Esophagus squamous epithelium (tissue), 5 donors: ENCODE measurements at places on chromosomes 16 and 17.

GRCh38 chr17:45990886-45991285 lies 8.2 kb upstream of the STH start:
- DNase-seq = no peak

- no peak for DNase-seq
Observed at GRCh38 chr16:7651803-7652570, 319.3 kb downstream of the RBFOX1 start.

DNA sequence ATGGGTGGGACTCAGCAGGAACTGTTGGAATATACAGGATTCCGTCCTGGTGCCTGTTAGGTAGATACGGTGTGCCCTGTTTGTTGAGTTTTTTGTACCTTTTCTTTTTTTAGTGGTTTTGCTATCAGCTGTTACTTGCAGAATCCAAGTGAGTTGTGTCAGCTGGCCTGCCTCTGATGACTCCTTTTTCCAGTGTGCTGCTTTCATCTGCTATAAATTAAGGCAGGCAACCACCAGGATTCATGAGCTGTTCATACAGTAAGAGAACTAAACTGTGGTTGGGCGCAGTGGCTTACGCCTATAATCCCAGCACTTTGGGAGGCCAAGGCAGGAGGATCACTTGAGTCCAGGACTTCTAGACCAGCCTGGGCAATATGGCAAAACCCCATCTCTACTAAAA lies 79.9 kb downstream of the WNT3 start:
- no peak for DNase-seq

DNA sequence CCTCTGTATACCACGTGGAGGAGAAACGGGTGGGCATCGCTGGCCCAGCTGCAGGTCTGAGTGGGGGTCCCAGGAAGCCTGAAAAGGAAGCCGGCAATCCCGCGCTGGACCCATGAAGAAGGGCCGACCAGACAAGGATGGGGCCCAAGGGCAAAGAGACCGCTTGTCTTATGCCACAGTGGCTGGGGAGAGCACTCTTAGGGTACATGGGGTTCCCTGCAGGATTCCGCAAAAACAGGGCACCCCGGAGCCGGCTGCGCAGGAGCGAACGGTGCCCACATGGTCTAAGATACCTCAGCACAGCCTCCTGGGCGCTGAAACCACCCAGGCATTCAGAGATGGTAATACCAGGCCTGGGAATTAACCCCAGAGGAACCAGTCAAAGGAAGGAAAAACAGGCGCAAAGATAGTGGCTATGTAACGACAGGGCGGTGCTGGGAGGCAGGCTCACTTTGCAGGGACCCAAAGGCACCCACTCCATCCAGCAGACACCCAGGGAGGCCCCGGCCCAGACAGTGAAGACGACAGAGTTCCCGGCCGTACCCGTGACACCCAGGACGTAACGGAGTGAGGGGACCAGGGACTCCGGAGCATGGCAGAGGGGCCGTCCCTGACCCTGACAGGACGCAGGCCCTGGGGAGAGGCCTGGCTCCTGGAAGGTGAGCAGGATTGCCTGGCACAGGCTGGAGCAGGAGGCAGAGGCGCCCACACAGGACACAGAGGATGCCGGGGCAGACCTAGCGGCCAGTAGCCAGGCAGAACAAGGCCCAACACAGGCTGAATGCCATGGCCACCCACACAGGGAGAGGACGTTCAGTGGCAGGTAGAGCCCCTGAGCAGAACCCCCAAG lies 10.3 kb downstream of the PIEZO1 start:
- DNase-seq = no peak

GRCh38 chr17:77647531-77647930 lies 311.0 kb upstream of the TNRC6C start:
- DNase-seq = no peak

GRCh38 chr16:66926171-66926947 lies 1.0 kb upstream of the RRAD start:
- DNase-seq = no peak

- DNase-seq = no peak
Observed at GRCh38 chr16:71927787-71928186, 32.5 kb downstream of the IST1 start.

- DNase-seq = no peak
Observed at GRCh38 chr17:41835214-41835799, 725 bp downstream of the NT5C3B start.

- DNase-seq = no peak
Observed at GRCh38 chr17:7136266-7136877, 21.8 kb upstream of the ASGR2 start.

DNA sequence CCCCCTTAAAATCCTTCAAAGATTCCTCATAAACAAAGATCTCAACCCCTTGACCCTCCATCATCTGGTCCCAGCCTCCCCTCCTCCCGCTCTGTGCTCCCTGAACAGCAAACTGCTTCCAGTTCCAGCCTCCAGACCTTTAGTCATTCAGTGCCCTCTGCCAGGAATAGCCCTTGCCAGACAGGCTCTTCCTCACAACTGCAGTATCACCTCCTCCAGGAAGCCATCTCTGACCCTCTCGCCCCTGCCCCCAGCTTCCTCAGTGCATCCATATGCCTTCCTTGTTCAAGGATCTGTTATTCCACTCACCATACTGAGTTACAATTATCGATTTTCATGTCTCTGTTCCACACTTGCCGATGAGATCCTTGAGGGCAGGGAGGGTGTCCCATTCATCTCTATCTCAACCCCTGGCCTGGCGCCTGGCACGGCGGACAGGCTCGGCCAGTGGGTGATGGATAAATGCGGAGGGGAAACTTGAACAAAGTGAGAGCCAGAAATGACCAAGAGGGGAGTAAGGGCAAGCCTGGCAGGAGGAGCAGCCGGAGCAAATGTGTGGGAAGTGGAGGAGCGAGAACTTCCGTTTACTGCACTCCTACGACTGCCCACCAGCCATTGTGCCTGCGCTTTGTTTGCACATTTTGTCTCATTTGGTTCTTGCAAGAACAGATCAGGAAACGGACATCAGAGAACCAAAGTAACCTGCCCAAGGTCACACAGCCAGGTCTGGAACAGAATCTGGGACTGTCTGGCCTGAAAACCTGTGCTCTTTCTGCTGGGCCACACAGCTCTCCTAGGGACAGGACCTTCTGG lies 2.0 kb upstream of the NXPH3 start:
- DNase-seq = no peak

DNA sequence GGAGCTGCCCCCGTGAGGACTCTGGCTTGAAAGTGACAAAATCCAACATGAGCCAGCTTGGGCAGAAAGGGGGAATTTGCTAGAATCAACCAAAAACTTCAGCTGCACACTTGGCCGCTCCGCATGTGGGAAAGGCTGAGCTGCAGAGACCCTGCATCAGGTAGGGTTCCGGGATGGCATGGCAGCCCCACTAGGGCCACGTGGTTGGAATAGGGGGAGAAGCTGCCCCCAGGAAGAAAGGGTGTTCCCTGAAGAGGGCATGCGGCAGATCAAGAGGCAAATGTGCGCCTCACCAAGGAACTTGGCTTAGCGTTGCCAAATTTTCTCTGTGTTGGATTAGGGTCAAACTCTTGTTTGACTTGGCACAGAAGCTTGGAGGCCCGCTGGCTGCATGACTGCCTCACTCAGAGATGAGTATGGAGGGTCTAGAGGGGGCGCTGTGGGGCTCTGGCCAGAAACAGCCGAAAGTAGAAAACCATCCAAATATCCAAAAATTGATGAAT lies 29.2 kb upstream of the WFIKKN2 start:
- no peak for DNase-seq

GRCh38 chr16:23064639-23065038 lies 84.6 kb downstream of the USP31 start:
- no peak for DNase-seq

GRCh38 chr17:64004218-64004770 lies 6.1 kb downstream of the PRR29 start:
- DNase-seq = no peak

DNA sequence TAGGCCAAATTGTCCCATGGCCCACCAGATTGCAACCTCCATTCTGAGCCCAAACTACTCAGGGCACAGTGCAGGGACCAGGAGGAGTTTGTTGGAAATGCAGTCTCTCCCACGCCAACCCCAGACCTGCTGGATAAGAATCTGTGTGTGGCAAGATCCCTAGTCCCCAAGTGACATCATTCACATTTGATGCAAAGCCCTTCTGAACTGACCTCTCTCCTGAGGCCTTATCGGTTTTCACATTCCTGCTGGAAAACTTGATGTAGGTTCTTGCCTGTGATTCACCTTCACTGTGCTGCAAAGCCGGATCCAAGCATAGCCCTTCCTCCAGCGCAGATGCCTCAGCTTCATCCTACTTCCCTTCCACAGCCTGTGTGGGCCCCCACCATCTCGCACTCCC lies 6.6 kb upstream of the SHCBP1 start:
- no peak for DNase-seq

DNA sequence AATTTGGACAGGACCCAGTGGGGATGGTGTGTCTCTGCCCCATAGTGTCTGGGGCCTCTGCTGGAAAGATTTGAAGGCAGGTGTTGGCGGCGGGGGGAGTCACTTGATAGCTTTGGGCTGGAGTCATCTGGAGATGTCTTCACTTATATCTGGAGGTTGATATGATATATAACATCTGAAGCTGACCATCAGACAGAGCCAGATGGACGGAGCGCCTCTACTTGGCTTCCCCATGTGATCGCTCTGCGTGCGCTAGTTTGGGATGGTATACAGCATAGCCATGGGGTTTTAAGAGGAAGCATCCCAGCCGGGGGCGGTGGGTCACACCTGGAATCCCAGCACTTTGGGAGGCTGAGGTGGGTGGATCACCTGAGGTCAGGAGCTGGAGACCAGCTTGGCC lies 130.7 kb upstream of the NLRP1 start:
- no peak for DNase-seq

GRCh38 chr16:3645504-3646347 lies 8.8 kb upstream of the DNASE1 start:
- no peak for DNase-seq

- no peak for DNase-seq
Observed at GRCh38 chr17:67531291-67531690, 154.2 kb downstream of the PITPNC1 start.

DNA sequence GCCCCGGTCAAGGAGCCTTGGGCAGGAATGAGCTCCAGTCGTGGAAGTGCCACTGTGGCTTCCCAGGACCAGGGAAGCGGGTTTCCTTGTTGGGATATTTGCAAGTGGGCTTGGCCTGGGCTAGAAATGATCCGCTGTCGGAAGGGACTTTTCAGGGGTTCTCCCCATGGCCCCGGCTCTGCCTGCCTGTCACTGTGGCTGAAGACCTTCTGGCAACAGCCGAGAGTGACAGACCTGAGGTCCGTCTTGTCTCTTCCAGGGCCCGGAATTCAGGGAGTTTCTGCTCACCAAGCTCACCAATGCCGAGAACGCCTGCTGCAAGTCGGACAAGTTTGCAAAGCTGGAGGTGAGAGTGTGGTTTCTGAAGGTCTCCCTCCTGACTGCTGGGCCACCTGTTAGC lies 57.7 kb downstream of the OR1D5 start:
- DNase-seq = no peak

- DNase-seq = no peak
Observed at GRCh38 chr16:85908444-85908843, 9.5 kb downstream of the IRF8 start.

- DNase-seq = no peak
Observed at GRCh38 chr17:80983545-80983944, 8.1 kb upstream of the CHMP6 start.

GRCh38 chr17:28433721-28434120 lies 27.7 kb upstream of the SLC46A1 start:
- no peak for DNase-seq

DNA sequence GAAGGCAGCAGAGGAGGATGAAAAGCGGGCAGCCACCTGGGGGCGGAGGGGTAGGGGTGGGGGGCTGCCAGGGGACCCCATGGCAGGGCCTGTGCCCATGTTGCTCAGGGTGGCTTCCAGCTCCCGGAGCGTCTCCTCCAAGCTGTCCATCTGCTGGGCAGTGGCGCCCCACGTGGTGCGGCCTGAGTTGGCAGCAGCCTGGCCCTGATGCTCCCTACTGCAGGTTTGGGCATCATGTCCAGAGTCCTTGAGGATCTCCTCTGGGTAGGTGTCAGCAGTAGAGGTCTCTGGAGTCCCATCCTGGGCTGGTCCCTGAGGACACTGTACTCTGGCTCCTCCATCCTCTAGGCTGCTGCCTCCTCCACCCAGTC lies 60.9 kb downstream of the SRCIN1 start:
- DNase-seq = no peak

DNA sequence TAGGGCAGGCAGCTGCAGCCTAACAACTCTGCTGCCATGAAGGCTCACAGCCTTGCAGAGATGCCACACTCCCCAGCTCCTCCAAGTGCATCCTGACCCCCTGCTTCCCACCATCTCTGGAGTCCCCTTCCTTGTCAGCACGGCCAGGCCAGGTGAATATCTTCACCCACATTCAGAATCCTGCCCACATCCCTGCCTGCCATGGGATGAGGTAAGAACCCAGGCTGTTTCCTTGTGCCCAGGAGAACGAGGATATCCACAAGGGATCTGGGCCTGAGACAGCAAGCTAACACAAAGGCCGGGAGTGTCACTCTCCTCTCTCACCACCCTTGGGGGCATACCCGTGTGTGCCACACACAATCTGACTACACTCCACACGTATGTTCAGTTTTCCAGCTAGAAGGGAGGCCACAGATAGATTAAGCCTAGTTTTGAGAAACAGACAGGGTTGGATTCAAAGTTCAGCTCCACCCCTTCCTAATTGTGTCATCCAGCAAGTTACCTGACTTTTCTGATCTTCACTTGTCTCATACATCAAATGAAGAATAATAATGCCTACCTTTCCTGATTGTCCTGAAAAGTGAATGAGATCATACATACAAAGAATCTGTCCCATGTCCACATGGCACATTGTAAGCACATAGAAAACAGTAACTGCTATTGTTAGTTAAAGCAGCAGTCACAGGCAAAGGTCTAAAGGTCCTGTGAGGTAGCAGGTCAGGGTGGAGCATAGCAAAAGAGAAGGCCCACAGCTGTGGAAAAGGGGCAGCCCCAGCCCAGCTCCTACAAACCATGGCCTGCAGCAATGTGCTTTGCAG lies 17.4 kb upstream of the SUPT4H1 start:
- no peak for DNase-seq

DNA sequence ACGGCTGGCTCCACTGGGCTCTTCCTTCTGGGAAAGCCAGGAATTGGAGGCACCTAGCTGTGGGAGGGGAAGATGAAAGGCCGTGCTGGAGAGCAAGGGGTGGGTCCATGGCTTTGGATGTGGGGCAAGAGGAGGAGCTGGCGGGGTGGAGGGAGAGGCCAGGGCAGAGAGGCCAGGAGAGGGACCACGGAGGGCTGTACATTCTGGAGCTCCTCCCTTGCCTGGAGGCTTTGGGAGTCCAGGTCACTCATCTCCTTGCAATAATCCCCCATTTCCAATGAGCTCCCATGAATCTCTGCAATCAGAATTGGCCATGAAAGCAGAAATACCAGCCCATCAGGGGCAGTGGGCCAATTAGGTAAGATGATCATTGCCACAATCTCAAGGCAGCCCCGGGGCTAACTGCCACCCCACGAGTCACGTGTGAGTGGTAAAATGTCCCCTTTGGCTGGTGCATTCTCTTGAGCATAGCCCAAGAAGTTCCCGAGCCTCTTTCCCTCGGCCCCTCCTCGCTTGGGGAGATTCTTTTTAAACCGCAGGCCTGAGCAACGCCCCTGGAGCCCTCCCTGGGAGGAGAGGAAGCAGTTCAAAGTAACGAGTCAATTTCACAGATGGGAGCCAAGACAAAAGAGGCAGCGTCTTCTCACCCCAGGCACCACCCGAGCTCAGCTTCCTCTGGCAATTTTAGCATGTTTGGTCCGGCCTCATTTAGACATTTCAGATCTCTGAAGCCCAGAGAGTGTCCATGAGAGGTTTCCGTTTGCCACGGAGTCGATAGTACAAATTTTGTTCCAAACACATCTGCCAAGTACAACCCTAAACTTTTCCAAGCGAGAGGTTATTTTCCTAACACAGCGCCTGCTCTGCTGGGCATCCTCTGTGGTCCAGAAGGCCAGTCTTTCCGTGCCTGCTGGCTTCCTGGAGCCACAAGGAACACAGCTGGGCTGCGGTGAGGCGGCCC lies 13.4 kb downstream of the RTN4RL1 start:
- DNase-seq = no peak
